Astrocyte of the hippocampus (primary cell): ENCODE measurements at places on chromosomes 3 and 15.

DNA sequence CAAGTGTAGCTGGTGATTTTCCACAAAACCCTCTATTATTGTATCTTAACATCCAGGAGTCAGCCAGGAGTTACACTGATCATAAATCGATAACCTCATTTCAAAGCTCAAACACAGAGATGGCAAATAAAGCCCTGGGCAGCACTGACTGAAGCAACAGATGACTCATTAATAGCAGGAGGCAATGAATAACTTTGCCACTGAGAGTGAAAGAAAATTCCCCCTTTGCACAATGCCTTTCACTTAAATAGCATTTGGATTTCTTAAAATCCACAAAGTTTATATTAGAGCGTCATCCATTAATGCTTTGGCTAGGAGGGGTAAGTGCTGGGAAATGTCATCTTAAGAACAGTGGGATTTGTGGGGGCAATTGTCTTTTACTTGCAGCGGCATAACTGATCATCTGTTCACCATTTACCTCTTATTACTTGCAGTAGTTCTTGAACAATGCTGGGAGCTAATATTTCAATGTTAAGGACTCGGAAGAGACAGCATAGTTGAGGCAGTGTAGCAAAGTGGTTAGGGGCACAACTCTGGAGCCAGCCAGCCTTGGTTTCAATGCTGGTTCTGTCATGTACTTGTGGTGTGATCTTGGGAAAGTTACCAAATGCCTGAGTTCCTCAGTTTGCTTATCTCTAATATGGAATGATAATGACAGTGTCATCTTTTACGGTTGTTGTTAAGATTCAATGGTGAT is 630.4 kb upstream of the TBL1XR1 start:
- DNase-seq, result peak; percentile 79

- no peak for DNase-seq
Measured at GRCh38 chr3:13769422-13769821, 110.4 kb downstream of the WNT7A start.

DNA sequence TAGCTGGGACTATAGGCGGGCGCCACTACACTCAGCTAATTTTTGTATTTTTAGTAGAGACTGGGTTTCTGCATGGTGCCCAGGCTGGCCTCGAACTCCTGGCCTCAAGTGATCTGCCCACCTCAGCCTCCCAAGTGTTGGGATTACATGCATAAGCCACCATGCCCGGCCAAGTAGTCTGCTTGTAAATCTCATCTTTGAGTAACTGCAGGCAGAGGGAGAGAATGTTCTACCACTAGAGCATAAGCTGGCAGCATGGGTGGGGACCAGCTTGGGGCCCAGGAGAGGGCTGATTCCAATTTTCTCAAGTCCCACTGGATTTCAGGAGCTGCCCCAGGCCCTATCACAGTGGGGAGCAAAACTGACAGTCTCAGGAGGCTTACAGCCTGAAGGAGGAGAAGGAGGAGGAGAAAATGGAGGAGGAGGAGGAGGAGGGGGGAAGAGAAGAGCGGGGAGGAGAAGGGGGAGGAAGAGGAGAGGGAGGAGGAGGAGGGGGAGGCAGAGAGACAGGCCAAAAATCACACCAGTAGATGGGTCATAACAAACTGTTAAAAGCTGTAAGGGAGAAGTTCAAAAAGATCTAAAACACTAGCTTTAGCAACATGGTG is 229.1 kb upstream of the IGF1R start:
- DNase-seq, result no peak

DNA sequence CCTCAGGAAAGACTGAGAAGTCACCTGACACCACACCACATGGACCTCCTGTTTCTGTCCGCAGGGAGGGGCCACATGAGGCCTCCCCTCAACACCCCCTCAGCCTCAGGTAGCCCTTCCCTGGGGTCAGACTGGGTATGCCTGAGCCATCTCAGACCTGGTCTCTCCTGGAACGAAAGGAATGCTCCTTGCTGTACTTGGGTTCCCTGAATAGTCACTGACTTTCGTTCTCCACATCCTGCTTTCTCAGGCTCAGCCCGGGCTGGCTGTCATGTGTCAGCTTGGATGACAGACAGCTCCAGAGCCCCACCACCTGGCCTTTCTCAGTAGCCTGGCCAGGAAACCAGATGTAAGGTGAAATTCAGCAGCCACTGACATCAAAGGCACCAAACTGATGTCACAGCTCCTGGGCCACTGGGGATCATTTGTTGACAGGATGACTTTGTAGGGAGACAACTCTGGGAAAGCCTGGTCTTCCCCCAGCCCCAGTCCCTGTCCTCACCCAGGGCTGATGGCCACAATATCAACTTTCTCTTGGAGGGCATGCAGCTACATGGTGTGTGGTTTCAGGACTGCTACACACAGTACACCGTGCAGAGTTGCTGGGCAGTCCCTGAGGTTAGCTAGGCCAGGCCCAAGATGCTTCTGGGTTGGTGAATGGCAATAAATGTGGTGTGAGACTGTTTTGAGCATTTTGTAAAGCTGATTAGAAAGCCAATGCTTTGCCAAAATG is 141.4 kb upstream of the MRPS22 start:
- DNase-seq, result peak; percentile 21

- DNase-seq, result no peak
Measured at GRCh38 chr15:100263721-100264455, 77.9 kb downstream of the ADAMTS17 start.

DNA sequence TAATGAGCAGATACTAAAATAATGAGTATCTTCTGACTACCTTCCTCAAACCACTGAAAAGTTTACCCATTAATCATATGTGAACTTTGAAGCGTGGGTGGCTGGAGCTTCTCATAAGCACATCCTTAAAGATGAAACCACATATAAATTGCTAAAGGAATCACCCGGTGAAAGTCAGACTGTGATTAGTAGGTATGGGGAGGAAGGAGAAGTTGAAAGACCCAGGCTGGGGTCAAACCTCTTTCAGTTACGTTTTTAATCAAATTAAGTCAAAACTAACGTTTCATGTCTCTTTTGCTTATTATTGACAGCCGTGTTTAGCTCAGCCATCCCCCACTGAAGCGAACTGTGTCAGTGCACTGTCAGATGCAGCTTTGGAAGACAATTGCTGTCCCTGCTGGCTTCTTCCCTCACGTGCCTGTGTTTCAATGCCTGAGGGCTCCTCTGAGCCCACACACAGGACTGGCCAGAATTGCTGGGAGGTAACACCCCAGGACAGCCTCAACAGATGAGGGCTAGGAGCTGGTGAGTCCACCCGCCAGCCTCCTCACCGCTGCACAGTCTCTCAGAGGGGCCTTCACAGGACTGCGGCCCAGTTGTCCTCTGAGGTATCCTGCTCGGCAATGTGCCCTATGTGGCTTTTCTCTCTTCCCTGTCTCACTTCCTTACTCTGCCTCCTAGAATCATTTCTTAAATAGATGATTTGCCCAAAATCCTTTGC is 29.3 kb upstream of the SH3BP5 start:
- DNase-seq, result peak; percentile 35
